ENCODE measurements at places on chromosomes 11 and 22.
A peak's percentile ranks its signal among the peaks of the same experiment; 100 is the strongest.

- DNase-seq, result no peak
These were observed 63.9 kb downstream of the MYH9 start for GRCh38 chr22:36323855-36324331.

- no peak for DNase-seq
These were observed 36.1 kb downstream of the LARGE1 start for GRCh38 chr22:33883961-33884808.

DNA sequence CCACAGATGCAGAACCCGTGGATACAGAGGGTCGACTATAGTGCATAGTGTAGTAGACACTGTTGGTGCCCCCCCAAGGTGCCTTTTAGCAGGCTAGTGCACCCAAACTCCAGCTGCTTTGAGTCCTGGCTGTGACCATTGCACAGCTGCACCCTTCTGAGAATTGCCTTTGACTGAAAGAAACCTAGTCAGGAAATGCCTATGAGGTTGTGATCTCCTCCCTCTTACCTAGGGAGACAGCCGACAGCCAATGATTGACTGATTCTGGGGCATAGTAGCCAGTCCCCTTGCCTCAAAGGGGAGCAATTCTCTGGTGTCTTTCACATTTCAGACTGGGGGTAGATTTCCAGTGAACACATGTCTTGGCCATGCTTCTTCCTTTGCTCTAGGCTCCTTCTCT, 74.2 kb downstream of the DCDC1 start:
- no peak for DNase-seq

DNA sequence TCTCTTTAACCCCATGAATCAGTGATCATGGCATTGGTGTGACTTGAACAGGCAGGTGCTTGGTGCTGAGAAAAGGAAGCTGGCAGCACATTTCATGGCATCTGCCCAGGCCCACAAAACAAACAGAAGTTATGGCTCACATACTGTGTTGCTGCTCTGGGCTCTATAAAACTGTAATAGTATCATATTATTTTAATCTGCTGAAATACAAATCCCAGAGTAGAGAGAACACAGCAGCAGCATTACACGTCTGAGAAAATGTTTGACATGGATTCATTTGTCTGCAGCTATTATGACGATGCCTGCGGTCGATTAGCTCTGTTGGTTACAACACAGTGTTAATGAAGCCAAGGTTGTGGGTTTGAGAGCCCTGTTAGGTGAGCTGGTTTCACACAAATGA, 80.8 kb downstream of the ALX4 start:
- DNase-seq, result no peak

GRCh38 chr22:27075028-27075678, 417.8 kb downstream of the MIAT start:
- DNase-seq, result no peak

DNA sequence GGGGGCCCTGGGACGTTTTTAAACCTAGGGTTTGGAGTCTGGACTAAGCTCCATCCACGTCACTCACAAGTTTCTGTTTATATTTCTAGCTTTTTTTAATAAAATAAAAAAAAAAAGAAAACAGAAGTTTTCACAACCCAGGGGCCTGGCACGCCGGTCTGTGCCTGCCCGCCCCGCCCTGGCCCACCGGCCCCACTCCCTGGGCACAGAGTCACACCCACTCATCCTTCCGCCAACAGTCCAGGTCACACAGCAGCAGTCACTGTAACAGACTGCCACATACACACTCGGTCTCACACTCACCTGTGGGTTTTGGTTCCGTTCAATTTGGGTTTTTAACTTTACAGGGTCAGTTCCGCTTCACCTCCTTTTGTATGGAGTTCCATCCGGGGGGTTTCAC, 5.3 kb upstream of the ACR start:
- no peak for DNase-seq

DNA sequence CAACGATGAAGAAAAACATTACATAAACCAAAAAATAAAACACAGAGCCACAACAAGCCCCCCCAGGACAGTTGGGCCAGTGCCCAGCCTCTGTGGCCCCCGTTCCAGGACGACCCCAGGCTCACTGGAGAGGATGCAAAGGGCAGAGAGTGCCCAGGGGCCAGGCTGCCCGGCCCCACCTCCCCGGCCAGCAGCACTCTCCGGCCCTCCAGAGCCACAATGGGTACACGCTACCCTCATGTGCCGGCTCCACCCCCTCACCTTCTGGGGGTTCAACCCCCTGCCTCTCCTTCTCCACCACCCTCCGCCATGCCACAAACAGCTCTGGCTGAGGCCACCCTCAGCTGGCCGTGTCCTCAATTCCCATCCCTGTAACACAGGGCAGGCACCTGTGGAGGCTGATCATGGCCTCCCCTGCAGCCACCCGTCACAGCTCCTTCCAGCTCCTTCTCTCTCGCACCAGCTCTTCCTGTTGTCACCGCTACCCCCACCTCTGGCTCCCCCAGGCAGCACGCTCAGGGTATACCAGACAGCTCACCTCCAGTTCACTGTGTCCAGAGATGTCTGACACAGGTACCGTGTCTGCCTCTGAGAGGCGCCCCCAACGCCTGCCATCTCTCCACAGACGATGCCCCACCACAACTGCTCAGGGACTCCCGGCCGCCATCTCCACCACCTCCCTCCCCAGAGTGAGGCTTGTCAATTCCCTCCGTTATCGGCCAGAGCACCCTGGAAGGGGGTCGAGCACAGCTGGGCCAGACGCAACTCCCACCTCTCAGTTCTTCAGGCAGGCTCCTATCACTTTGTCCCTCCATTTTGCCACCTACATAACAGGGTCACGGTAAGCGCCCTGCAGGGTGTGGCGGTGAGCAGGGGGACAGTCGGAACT, 30.8 kb upstream of the MOB2 start:
- no peak for DNase-seq

DNA sequence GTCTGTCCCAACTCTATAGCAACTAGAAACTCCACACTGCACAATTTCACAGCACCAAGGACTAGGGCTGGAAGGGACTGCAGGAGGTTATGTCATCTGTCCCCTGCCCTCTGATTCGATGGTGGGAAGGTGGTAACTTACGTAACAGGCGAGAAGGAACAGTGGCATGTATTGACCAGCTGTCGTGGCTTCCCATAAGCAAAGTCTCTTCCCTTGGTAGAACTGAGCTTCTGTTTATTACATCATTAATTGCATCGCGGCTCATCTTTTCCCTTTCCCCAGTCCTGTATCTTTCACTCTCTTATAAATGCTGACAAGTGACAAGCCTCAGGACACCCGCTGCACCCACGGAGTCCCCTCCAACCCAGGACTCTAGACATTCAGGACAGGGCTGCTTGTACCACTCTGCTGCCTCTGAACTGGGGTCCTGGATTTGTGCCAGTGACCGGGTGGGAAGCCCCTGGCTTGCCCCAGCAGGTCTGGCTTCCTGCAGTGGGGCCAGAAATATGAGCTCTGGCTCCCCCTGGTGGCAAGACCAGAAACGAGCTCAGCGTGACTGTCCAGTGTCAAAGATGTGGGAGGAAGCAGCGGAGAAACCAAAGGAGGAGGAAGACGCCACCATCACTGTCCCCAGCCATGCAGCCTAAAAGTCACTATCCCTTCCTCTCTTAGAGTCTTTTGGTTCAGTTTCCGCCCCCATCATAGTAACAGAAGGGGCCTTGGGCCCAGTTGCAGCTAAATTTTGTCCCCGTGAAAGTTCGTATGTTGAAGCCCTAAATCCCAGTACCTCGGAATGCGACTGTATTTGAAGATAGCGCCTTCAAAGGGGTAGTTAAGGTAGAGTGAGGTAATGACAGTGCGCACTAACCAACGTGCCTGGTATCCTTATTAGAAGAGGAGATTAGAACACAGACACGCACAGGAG, 84.5 kb downstream of the ISX start:
- DNase-seq, result peak; percentile 19

DNA sequence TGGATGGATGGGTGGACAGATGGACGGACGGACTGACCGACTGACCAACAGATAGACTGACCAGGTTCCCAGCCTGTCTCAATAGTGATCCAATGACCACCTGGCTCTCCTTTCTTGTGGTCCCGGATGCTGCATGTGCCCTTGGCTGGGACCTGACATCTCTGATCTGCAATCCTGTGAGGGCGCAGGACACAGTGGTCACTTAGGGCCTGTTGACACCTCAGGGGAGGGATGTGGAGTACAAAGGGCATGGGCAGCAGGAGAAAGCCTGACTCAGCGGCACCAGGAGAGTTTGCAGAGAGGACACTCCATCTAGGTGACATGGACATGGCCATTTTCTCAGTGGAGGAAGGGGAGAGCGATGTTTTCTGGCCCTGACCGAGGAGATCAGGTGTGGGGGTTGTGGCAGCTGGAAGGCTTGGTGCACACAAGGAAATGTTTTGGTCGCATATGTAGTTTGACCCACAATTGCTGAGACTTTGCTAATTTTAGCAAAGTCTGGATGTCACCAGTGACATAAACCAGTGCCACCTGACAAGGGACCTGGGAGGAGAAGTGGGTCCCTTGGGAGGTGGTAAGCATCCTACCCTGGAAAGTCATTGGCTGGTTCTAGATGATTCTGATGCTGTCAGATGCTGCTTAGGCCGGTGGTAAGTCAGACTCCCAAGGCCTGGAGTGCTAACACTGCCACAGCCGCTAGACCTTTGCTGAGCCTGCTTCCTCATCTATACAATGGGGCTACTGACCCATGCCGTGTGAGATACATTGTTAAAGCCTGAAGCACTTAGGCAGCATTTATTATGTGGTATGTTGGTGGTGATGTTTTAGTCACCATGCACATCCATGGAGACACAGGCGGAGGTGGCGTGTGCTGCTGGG, 50.7 kb downstream of the CD82 start:
- no peak for DNase-seq

- no peak for DNase-seq
These were observed 174.1 kb downstream of the INSC start for GRCh38 chr11:15288863-15289262.

DNA sequence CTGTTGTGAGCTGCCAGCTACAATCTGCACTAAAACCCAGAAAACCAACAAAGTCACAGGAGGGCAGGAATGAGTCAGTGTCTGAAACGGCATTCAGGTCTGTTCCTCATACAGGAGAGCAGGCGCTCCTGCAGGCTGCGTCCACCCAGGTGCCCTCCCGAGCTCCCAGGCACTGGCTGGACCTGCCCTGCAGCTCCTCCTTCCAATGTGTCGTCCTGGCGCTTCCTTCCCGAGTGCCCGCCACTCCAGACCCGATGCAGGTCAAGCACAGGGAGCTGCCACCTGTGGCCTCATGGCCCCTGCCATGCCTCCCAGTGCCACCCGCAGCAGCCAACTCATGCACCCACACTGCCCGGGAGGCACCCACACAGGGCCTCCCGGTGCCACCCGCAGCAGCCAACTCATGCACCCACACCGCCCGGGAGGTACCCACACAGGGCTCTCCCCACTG, 12.0 kb downstream of the BRD1 start:
- DNase-seq, result no peak

- no peak for DNase-seq
These were observed 2.6 kb upstream of the APOL6 start for GRCh38 chr22:35645646-35646045.

DNA sequence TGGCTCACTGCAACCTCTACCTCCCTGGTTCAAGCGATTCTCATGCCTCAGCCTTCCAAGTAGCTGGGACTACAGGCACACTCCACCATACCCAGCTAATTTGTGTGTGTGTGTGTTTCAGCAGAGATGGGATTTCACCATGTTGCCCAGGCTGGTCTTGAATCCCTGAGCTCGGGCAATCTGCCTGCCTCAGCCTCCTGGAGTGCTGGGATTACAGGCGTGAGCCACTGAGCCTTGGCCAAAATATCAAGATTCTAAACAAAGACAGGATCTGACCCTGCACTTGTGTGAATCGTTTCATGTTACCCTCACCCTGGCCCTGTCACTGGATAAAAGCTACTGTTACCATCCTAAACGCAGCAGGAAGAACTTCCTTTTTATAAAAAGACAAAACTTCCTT, 15.6 kb upstream of the THY1 start:
- DNase-seq, result no peak

GRCh38 chr22:45905326-45905923, 71.5 kb downstream of the WNT7B start:
- no peak for DNase-seq

DNA sequence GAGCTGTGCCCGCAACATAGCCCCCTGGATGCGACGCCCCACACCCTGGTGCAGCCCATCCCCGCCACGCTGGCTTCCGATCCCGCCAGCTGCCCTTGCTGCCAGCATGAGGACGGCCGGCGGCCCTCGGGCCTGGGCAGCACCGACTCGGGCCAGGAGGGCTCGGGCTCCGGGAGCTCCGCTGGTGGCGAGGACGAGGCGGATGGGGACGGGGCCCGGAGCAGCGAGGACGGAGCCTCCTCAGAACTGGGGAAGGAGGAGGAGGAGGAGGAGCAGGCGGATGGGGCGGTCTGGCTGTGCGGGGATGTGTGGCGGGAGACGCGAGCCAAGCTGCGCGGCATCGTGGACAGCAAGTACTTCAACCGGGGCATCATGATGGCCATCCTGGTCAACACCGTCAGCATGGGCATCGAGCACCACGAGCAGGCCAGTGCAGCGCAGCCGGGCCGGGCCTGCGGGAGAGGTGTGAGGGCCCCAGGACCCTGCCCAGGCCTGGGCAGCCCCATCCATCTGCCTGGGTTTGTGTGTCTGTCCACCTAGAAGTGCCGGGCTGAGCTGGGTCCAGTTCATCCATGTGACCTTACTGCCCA, 79.0 kb downstream of the CACNA1I start:
- DNase-seq, result no peak

- DNase-seq, result no peak
These were observed 700.6 kb downstream of the METTL15 start for GRCh38 chr11:28808771-28809170.

- DNase-seq, result no peak
These were observed 800.4 kb downstream of the BRD1 start for GRCh38 chr22:49027368-49027670.

- DNase-seq, result no peak
These were observed 40.3 kb upstream of the PGR start for GRCh38 chr11:101169944-101170343.

GRCh38 chr11:17408641-17409040, 20.2 kb upstream of the KCNJ11 start:
- DNase-seq, result no peak

DNA sequence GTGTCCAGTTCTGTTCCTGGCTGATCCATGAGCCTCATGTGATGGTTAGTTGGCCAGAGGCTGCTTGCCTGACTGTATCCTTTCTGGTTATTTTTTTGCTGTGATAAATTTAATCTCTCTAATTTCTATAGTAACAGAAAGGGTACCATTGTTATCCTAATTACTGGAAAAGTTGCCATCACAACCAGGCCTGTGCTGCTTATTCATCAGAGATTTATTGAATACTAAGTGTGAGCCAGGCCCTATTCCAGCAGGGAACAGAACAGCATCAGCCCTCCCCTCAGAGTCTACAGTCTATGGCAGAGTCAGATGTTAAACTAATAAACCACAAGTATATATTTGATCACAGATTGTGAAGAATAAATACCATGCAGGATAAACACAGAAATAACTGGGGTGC, 86.8 kb downstream of the DEPDC5 start:
- no peak for DNase-seq

All from HFF-Myc (cell line).